ENCODE measurements at places on chromosomes 5 and 9.

DNA sequence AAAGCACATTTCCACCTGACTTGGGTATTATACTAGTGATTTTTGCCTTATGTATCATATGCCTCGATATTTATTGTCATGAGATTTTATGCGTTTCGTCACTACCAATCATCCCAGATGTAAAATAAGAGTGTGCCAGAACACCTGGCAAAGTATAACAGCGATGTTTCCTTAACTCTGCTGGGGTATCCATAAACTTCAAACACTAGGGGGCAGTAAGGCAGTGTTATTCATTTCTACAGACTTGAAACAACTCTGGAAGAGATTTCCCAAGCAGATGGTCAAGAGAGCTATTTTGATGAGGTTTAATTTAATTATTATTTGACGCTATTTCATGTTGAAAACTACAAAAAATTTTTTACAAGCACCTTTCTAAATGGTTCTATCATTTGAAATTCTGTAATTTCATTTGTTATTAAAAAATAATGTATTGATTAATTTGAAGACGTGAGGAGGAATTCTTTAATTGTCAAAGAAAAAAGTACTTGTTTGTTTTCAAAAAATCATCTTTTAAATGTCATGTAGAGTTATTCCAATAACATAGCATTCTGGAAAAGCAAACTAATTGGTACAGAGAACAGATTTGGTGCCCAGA is 388.5 kb upstream of the CTNND2 start:
- no peak for DNase-seq

DNA sequence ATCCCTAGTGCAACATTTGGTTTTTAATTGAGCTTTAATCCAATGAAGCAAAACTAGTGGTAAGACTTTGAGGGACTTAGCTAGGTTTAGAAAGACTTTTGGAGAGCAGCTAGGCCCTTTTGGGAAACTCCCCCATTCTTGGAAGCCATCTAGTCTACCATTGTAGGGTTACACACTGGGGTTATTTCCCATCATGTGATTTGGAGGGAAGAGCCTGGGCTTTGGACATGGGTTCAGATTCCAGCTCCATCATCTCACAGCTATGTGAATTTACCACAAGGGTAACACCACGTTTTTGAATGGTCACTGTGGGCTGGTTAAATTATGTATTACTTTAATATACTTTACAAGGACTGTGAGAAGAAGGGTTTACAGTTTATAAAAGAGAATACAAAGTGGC is 18.3 kb upstream of the TNFSF15 start:
- DNase-seq: no peak

DNA sequence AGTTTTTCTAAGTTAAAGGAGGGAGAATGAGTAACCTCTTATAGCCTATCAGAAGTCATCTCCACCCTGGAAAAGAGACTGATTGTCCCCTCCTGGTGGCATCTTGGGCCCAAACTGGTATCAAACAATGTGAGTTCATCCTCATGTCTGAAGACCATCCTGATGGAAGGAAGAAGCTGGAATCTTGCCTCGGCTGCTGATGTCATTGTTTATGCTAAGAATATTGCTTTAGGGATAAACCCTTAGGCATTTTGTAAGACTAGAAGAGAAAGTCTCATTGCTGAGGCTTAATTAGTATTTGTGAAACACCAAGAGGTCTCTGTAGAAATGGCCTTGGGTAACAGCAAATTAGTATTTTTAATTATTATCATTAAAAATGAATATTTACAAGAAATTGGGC is 65.7 kb upstream of the KCNN2 start:
- no peak for DNase-seq

GRCh38 chr9:89601856-89602562 is 2.8 kb upstream of the GADD45G start:
- DNase-seq: no peak

DNA sequence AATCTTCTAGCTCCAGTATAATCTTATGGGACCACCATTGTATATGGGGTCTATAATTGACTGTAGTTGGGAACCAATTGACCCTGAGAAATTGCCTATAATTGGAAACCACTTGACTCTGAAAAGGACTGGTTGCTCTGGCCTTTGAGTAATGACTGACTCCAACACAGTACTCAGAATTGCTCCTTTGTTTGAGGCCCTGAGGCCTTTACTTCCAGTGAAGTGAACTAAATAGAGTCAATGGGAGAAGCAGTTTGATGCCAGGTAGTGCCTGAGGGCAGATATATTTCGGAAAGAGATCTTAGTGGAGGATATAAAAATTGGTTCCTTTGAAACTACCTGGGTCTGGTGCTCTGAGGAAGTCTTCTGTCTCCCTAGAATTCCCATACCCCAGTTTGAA is 16.0 kb upstream of the TMEM171 start:
- DNase-seq: no peak

- DNase-seq: peak; percentile 91
These were observed 131.7 kb downstream of the ADAMTS16 start for GRCh38 chr5:5271786-5272321.
